Activated CD4-positive, alpha-beta memory T cell treated with anti-CD3 and anti-CD28 coated beads, Interleukin-2, amount 10 ng/mL, durations not matched to agents 7 days and 5 days (primary cell): ENCODE measurements at places on chromosomes 6 and 20.

DNA sequence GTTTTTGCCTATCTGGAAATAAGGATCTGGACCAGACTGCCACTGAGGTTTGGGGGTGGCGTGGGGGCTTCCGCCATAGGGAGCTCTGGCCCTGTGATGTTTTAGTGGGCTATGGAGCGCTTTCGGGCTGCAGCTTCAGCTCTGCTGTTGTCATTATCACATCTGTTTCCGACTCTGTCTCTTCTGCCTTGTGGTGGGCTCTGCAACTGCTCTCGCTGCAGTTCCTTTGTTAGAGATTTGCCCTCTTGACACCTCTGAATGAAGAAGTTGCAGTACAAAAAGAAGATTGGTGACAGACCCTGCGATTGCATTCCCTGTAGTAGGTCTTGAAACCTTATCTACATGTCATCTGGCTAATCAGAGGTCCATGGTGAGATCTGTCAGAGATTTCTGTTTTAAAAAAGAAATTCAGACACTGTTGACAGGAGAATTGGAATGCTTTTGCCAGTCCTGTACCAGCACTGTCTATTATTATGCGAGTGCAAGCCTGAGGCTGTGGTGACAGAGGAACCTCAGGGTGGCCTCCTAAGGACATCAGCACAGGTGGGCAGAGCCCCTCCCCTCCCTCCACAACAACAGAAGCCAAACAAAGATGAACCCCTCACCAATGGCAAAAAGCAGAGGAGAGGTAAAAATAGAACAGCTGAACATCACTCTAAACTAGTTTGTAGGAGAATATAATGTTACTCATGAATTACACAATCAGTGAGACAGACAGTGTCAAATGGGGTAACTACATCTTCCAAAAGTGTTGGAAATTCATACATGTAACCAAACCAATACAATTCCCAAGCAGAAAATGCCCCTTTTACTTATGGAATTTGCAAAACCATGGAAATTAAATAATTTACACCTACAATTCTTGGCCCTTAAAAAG, 63.5 kb upstream of the DEFB112 start:
- no peak for DNase-seq

GRCh38 chr6:133418108-133418507, 177.0 kb downstream of the EYA4 start:
- DNase-seq = no peak

DNA sequence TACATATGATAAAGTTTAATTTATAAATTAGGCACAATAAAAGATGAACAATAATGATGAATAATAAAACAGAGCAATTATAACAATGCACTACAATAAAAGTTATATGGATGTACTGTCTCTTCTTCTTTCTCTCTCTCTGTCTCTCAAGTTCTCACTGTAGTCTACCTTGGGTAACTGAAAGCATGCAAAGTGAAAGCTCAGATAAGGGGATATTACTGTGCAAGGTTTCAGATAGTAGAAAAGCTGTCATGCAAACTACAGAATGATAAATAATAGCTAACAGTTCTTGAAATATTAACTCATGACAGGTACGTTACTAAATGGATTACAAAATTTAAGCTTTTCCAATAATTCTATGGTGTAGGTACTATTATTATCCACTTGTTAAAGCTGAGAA, 311.9 kb upstream of the PRDM1 start:
- no peak for DNase-seq

- no peak for DNase-seq
Observed at GRCh38 chr6:148530394-148530953, 187.8 kb downstream of the SASH1 start.

GRCh38 chr6:67640484-67640883, 994.6 kb upstream of the ADGRB3 start:
- no peak for DNase-seq

- no peak for DNase-seq
Observed at GRCh38 chr6:108242259-108242658, 18.6 kb downstream of the SNX3 start.

DNA sequence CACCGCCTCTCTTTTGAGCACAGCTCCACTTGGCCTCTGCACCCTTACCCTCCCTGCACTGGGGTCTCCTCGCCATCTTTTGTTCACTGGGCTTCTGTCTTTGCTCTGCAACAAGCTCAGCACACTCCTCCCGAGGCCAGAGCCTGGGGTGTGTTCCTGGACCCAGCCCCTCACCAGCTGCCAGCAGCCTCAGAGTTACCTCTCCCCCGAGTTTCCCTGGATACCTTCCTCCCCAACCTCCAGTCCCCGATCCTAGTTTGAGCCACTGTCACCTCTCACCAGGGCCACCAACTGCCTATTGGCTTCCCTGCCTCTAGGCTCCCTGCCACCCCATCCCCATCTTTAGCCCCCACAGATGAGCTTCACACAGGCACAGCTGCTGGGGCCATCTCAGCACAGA, 12.3 kb downstream of the CYP21A2 start:
- no peak for DNase-seq

DNA sequence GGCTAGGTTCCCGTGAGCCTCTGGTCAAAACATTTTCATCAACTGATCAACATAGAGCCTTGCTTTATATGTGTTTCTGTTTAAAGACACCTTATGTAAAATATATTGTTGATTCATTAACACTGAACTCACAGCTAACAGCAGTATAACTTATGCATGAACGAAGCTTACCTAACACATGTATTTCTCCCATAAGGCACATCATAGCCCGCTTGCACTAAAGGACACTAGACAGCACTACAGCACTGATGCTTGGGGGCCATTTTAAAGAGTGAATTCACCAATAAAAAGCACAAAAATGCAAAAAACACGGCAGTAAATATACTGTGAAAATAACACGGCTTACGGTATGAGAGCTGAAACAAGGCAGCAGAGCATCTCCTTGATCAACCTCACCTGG, 4.0 kb downstream of the FLOT1 start:
- DNase-seq = no peak

DNA sequence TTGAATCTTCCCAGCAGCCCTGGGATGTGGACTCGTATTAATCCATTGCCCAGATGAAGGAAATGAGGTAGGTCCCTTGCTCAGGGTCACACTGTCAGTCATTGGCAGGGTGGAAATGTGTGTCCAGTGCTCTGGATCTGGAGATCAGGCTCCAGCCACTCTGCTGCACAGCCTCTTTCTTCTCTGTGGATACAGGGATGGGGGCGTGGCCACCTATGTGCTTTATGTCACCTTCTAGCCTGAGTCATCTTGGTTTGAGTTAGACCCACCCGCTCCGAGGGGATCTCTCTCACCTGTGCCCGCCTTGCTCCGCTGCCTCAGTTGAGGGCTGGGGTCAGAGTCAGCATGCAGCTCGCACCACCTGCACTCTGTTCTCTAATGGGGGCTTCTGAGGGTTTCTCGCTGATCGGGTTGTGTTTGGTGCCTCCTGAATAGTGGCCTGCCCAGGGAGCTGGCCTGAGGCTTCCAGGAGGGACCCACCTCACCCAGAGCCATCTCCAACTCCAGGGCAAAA, 80.0 kb downstream of the TCP11 start:
- no peak for DNase-seq
